DMS153 (cell line): ENCODE measurements at places on chromosomes 1 and 21.
A peak's percentile ranks its signal among the peaks of the same experiment; 100 is the strongest.

- DNase-seq, result no peak
These were observed 277.3 kb upstream of the FMN2 start for GRCh38 chr1:239814306-239814881.

- DNase-seq, result peak; percentile 45
These were observed 9.6 kb downstream of the PTPRU start for GRCh38 chr1:29245876-29246275.

- no peak for DNase-seq
These were observed 274.4 kb downstream of the PCP4 start for GRCh38 chr21:40141621-40142020.

DNA sequence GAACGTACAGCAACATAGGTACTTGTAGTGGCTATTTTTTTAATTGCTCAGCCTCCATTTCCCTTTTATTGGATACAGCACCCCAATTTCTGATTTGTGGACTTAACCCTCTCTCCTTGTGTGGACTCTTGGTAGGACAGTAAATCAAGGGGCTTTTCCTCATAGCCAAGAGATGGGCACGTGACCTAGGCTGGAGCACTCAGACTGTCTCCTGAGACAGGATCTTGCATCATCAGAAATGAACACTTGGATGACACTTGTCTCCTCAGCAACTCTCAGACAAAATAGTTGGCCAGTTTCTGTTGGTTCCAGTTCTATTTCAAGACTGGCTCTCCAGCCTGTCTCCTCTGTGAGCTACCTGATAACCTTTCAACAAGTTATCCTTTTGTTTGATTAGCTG is 112.9 kb upstream of the ZNF678 start:
- DNase-seq, result no peak

DNA sequence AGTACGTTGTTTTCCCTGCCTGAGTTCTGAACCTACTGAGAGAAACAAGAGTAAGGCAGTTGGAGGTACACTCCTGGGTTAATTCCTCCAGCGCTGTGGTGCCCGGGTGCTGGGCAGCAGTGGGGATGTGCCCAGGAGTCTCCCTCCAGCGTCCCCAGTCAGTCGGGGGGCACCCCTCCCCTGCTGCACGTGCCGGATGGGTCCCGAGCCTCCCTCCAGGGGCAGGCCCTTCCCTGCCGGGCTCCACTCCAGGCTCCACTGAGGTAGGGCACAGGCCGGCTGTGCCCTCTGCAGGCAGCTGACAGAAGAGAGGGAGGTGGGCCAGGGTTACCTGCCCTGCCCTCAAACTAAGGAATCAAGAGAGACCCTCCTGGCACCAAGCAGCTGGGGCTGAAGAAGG is 238.1 kb upstream of the VAMP3 start:
- no peak for DNase-seq

DNA sequence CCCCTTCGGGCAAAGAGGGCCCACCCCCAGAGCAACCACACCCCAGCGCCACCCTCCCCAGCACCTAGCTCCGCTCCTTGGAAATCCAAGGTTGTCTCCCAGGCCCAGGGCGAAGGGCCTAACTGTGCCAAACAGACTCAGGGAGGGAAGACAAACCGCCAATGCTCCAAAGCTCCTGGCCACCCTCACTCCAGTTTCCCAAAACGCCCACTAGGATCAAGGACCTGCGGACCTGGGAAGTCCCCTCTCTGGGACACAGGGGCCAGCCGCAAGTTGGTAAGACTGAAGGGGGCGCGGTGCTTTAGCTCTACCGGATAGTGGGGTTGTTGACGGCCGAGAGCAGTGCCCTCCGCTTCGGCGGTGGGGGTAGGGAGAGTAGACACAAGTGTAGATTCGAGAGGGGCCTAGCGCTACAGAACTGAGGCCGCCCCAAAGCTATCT is 581 bp downstream of the IRF6 start:
- no peak for DNase-seq

DNA sequence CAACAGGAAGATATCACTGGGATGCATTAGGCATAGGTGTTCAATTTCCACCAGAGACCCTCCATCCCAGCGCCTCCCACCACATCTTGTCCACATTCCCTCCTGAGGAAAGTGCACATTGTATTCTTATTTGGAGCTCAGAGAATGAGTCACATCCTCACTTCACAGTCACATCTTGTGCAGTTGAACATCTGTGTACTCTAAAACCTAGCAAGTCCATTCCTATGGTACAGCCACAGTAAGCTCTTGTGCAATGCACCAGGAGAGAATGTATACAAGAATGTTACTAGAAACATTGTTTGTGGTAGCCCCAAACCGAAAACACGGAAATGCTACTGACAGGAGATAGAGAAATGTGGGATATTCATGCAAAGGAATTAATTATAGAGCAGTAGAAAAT is 1.6 kb upstream of the KDF1 start:
- DNase-seq, result no peak

- no peak for DNase-seq
These were observed 9.9 kb upstream of the TARS2 start for GRCh38 chr1:150477320-150477719.

- DNase-seq, result no peak
These were observed 57.5 kb downstream of the BCL9 start for GRCh38 chr1:147598621-147599361.

GRCh38 chr1:28148880-28149195 is 27.7 kb downstream of the PTAFR start:
- DNase-seq, result no peak

- peak; percentile 48 for DNase-seq
These were observed 47.1 kb upstream of the PLA2G2C start for GRCh38 chr1:20233394-20233793.

GRCh38 chr1:223531742-223532341 is 133.7 kb downstream of the CAPN8 start:
- DNase-seq, result peak; percentile 16

GRCh38 chr1:177779166-177779965 is 190.5 kb downstream of the SEC16B start:
- no peak for DNase-seq

DNA sequence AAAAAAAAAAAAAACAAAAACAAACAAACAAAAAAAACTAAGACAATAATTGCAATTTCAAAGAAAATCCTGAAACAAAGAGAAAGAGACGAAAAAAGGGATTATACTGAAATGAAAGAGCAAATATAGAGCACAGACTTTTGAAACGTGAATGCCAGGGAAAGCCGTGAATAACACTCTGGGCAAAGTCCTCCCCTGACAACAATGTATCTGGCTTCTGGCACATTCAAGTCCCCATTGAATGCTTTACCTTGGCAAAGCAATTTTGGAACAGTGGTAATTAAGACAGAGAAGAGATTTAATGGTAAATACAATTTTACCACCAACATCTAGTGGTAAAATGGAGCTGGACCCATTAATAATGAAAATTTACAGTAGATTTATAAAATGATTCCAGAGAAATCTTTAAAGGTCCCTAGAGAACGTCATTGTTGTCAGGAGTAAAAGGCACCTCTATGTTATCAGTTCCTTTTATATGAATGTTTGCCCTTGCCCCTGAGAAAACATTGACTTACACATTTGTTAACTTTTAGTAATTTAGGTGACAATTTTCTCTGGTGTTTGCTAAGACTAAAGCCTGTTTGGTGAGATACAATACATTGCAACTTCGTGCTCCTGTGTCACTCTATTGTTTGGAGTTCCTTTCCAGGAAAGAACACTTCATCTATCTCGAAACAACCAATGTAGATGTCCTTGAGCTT is 89.7 kb downstream of the GREM2 start:
- DNase-seq, result peak; percentile 41

DNA sequence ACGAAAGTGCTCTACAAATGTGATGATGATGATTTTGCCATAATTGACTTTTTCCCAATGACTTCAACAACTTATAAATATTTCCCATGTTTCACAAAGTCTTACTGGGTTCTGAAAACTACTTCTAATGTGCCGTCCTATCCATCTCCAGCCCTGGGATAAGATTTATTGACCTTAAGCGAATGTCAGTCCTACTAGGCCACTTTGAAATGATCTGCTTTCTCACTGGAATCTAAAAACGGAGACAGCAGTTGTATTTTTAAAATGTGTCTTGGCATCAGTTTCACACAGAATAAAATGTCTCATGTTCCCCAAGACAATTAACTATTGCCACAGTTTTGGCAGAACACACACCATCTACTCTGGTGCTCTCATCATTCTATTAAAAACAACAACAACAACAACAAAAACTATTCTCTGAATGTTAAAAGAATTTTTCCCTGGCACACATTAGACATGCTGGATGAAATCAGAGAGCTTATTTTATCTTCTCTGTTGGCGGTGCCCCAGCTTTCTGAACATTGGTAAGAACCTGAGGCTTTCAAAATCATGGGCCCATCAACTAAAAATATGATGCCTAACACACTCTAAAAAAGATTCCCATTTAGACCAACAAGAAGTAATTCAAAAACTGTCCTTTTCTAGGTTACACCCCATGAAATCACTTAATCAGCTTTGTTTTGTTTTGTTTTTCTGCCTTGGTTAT is 23.1 kb upstream of the DNASE2B start:
- DNase-seq, result no peak

- DNase-seq, result peak; percentile 84
These were observed 6.1 kb downstream of the RNF223 start for GRCh38 chr1:1067860-1068516.

GRCh38 chr1:83978056-83978455 is 20.9 kb downstream of the TTLL7 start:
- DNase-seq, result no peak

- peak; percentile 55 for DNase-seq
These were observed 26.1 kb downstream of the CACNA1S start for GRCh38 chr1:201085902-201086735.

DNA sequence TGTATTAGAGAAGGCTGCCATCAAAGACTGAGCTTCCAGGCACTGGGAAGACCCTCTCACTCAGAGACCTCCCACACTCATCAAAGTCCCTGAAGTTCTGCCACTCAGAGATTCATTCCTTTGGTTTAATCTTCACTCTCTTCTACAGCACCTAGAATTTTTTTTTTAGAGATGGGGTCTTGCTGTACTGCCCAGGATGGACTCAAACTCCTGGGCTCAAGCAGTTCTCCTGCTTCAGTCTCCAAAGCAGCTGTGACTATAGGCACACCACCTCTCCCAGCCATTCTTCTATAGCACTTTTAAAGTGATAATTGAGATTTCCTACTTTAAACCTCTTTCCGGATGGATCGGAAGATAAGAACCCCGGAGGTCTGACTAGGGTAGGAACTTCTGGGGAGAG is 3.7 kb upstream of the HP1BP3 start:
- DNase-seq, result no peak

DNA sequence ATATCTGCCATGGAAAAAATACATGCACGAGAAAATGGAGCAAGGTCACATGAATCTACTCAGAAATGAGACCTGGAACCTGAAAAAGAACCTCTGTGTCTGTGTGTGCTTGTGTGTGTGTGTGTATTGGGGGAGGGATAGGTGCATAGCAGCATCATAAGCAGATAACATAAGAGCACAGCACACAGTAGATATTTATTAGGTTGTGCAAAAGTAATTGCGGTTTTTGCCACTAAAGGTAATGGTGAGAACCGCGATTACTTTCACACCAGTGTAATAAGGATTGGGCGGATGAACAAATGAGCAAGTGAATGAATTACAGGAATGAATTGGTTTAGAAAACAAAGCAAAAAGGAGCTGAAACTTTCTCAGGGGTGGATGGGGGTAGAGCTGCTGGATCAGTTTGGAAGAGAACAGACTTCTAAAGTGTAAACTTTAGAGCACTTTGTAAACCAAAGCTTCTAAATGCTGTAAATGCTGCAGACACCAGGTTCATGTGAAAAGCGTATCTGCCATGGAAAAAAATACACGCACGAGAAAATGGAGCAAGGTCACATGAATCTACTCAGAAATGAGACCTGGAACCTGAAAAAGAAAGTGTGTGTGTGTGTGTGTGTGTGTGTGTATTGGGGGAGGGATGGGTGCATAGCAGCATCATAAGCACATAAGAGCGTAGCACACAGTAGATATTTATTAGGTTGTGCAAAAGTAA is 156.9 kb downstream of the TOMM20 start:
- no peak for DNase-seq

- no peak for DNase-seq
These were observed 86.0 kb downstream of the CCDC185 start for GRCh38 chr1:223479261-223479660.

GRCh38 chr1:17207966-17208418 is 3.1 kb downstream of the PADI1 start:
- peak; percentile 15 for DNase-seq

- no peak for DNase-seq
These were observed 13.9 kb downstream of the MEF2D start for GRCh38 chr1:156486421-156487344.

- no peak for DNase-seq
These were observed 22.5 kb downstream of the DISP3 start for GRCh38 chr1:11501491-11501897.

- DNase-seq, result no peak
These were observed 4.4 kb upstream of the ACTRT2 start for GRCh38 chr1:3016641-3017439.

GRCh38 chr1:37391211-37392011 is 83.0 kb upstream of the ZC3H12A start:
- DNase-seq, result peak; percentile 84

GRCh38 chr1:225825078-225825477 is 15.2 kb downstream of the EPHX1 start:
- DNase-seq, result peak; percentile 39

DNA sequence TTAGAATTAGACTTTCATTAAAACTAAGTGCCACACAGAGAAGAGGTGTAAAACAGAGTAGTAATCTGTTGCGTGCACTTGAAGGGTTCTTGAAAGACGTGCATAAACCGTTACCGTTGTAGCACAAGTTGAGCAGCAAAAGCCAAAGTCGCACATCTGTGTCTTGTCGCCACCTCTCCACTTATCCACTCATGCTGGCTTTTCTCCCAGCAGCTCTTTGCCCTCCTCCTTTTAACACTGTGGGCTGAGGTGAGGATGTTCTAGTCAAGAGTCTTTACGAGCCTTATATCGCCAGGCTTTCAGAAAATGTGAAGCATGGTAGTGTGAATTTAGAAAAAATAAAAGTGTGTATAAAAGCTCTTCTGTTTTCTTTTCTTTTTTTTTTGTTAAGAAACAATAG is 48.0 kb downstream of the NR5A2 start:
- DNase-seq, result no peak

DNA sequence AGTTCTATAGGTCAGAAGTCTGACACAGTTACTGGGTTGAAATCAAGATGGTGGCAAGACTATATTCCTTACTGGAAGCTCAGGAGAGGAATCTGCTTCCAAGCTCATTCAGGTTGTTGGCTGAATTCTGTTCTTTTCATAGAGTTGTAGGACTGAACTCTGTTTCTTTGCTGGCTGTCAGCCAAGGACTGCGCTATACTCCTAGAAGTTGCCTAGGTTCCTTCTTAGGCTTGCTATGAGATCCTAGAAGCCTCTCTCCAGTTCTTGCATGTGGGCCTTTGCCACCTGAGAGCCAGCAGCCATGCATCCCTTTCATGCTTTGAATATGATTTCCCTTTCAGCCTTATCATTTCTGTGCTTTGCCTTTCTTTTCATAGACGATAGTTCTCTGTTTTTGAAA is 176.4 kb downstream of the RPS6KC1 start:
- DNase-seq, result no peak
